ENCODE measurements at places on chromosomes 7 and 10.
A peak's percentile ranks its signal among the peaks of the same experiment; 100 is the strongest.

DNA sequence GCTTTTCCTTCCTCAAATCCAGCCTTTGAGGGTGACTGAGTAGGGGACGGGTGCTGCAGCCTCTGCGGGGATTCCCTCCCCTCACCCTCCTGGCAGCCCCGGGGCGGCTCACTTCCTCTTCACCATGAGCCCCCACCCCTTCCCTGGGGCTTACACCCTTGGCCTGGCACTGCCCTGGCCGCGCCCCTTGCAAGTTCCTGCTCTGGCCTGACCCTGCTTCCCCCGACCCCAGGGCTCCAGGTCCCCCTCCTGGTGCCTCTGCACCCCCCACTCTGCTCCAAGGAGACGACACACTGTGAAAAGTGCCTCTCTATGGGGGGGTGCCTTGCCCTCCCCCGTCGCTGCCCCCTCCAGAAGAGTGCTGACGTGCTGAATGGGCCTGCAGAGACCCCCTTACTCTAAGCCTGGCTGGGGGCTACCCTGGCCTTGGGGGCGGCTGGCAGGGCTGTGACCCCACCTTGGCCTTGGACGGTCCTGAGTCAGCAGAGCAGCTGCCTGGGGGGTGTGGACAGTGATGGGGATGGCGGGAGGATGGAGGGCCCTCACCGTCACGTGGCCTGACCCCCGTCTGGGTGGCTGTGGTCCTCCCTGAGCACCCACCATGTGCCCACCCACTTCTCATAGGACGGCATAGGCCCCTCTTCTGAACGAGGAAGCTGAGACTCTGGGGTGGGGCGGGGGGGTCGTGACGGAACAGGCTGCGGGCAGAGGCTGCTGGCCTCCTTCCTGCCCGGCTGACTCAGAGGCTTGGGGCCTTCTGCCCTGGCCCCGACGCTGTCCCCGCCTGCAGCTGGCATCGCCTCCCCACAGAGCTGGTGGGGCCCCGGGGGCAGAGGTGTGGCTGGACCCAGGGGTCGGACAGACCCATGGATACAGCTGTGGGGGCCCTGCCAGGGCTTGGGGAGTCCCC, 9.8 kb downstream of the LFNG start:
- no peak for DNase-seq

DNA sequence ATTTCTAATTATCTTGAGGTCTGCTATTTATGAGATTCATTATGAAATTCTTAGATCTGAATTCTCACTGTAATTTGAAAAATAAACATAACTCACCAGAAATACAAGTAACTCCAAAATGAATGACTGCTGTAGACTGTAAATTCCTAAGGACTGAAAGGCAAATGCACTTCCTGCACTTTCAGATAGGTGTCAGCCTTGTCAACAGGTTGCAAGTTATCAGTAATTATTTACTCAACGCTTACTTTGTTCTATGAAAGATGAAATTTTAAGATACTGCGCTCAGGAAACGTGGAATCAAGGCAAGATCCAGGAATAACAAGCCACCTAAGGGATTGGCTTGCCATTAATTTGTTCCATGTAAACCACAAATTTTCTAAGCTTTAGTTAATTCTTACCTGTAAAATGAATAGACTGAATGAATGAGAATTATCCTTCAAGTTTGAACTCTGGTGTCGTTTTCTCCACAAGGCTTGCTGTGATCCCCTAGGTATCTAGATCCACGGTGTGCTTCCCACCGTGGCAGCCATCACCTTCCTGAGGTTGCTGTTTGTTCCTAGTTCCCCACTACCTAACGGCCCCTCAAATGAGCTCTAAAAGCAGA, 12.6 kb downstream of the DHX32 start:
- peak; percentile 36 for DNase-seq

- no peak for DNase-seq
Observed at GRCh38 chr10:123102673-123103072, 33.1 kb upstream of the HMX3 start.

DNA sequence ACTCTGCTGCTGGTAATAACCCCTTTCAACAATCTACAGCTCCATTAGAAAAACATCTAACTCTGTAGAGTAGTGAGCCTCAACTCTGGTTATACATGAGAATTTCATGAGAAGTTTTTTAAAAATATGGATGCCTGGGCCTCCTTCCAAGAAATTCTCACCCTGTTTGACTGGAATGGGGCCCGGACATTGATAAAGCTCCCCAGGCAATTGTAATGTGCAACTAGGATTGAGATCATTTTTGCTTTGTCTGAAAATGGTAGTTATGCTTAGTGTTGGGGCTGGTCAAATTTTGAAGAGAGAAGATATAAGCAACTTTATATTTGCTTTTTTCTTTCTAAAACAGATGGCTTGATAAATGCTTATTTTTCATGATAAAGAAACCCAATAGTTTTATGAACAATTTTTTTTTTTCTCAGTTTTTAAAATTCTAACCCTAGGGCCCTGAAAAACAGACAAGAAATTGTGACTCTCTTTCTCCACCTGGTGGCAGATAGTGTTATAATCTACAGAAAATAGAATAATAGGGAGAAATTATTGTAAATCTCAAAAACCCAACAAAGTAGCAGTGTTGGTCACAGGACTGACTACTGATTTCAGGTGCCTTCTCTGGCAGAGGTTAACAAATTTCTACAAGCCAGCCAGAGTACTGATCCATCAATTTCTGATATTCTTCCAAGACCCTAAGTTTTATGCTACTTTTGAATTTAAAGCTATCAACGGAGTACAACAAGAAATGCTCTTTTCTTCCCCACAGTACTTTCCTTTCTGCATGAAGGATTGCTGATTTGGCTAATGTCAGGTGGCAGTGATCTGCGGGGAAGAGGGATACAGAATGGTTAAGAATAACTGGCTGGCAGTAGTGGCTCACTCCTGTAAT, 174.8 kb downstream of the DKK1 start:
- no peak for DNase-seq

- DNase-seq = no peak
Observed at GRCh38 chr7:140778975-140779374, 82.5 kb downstream of the NDUFB2 start.

GRCh38 chr7:75937958-75938786, 23.2 kb downstream of the POR start:
- no peak for DNase-seq

GRCh38 chr10:77306666-77307065, 330.9 kb downstream of the KCNMA1 start:
- DNase-seq = no peak

GRCh38 chr7:26265499-26266075, 26.1 kb upstream of the SNX10 start:
- DNase-seq = no peak

GRCh38 chr10:132476146-132477065, 61.2 kb upstream of the INPP5A start:
- DNase-seq = no peak

DNA sequence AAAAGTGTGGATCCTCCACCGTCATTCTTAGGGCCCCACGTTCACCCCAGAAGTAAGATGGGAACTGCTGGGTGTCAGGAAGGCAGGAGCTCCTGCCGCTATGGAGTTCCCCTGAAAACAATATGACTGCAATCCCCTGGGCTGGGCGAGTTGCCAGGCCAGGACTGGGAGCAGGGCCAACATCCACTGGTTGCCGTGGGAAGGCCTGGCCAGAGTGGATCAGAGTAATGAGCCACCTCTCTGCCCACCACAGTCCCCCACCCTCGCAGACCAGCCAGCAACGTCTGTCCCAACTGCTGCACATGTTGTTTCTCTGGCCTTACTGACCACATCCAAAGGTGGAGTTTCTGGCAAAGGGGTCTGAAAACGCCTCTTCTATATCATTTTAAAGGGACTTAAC, 86.6 kb downstream of the STRA8 start:
- DNase-seq = no peak

DNA sequence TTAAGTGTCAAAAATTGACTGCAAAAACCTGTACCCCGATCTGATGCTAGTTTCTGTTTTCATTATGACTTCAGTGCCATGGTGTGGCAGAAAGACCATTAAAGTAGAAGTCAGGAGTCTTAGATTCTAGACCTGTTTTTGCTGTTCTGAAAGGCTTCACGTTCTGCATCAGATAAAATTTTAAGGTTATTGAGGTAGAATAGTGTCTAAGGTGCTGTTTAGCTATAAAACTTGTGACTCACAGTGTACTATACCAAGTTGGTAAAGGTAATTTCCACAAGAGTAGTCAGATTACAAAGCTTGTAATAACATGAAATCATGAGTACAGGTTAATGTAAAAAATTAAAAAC, 38.6 kb downstream of the ZNRF2 start:
- DNase-seq = no peak

DNA sequence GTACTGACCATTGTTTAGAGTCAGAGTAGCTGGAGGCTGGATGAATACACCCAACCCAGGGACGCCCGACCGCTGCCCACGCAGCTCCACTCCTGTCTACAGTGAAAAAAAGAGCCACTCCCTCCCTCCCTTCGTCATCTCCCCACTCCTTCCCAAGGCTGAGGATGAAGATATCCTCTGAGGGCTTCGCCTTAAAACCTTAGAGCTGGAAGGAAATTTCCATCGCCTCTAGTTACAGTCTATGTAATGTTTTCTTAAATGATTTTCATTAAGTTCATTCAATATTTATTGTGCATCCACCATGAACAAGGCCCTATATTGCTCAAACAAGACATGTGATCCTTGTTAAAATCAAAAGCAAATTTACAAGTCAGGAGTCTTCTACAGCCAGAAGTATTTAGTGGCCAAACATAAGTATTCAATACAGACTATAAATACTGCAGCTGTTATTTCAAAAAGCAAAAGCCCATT, 11.3 kb upstream of the SLIT1 start:
- DNase-seq = no peak

DNA sequence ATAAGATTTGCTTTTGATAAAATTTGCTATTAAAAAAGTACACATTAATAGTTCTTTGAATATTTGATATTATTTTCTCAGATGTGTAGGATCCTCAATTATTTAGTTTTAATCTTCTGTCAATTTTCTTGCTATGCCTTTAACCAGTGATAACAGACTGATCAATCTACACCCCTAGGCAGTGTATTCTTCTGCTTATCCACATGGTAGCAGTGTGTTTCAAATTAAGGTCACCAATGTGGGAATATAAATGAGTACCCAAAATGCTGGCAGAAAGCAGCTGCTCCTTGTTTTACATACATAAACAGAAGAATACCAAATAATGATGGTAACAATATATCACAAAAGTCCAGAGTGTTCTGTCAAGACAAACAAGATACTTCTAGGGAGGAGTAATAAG, 87.0 kb downstream of the SKAP2 start:
- DNase-seq = no peak

- no peak for DNase-seq
Observed at GRCh38 chr10:63537536-63537935, 16.3 kb downstream of the REEP3 start.

GRCh38 chr7:11188529-11189310, 215.0 kb downstream of the PHF14 start:
- no peak for DNase-seq

DNA sequence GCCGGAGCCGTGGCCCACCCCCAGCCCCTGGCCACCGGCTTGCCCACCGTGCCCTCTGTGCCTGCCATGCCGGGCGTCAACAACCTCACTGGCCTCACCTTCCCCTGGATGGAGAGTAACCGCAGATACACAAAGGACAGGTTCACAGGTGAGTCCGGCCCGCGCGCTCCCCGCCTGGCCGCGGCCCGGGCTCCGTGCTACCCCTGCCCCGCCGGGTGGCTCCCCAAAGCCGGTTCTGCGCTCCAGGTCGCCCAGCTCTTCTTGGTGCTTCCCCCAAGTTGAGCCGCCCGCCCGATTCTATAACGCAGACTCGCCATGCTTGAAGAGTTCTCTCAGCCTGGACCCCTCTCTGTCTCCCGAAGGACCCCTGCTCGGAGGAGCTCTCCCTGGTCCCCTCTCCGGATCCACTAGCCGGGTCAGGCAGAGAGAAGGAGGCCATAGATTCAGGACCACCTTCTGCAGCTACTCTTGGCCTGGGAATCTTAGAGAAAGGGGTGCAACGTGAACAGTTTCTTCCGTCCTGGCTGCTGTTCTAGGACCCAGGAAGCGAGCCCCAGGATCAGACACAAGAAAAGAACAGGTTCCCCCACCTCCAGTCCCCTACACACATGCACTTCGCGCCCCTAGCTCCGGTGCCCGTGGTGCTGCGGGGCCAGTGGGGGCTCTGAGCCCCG, 999 bp downstream of the TLX1 start:
- no peak for DNase-seq

DNA sequence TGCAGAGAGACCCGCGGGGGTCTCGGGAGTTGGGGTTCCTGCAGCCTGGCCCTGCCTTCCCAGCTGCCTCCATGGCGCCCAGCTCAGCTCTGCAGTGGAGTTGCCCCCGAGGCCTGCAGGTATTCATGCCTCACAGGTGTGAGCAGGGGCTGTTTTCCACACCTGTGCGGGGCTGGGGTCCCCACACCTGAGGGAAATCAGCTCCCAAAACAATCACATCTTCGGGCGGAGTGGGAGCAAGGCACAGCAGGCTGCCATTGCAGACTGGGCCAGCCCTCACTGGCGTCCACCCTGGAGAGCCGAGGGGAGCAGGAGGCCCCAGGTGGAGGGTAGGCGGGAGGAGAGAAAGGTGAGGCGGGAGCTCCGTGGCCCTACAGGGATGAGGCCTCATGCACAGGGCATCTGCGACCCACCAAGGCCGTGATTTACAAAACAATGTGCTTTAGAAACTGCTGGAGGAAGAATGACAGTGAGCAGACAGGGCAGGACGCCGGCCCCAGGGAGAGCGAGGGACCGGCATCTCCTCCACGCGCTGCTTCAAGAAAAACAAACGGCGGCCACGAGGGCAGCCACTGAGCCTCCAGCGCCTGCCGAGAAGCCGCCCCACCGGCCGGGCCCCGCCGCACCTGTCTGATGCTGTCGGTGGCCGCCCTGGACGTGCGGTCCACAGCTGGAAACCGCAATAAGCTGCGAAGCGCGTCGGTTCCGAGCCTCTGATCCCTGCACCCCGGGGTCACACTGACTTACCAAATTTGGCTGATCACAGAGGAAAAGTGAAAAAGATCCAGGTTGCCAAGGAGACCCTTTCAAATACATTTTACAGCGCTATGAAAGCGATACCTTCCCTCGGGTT, 53.0 kb upstream of the PDGFA start:
- no peak for DNase-seq

GRCh38 chr7:87059525-87060287, at the start of gene ELAPOR2:
Gene ELAPOR2, minus strand, starts transcription at chr7:87059654. Its CDS starts 141 bp downstream, at chr7:87059513.
- DNase-seq = no peak

- DNase-seq = no peak
Observed at GRCh38 chr10:44295644-44296241, 89.2 kb downstream of the CXCL12 start.

GRCh38 chr7:90383422-90383821, 19.8 kb upstream of the CLDN12 start:
- DNase-seq = no peak
